Suppressor macrophage (primary cell): ENCODE measurements at places on chromosomes 5 and 9.

- DNase-seq, result no peak
Measured at GRCh38 chr5:74670396-74671038, 14.5 kb upstream of the HEXB start.

DNA sequence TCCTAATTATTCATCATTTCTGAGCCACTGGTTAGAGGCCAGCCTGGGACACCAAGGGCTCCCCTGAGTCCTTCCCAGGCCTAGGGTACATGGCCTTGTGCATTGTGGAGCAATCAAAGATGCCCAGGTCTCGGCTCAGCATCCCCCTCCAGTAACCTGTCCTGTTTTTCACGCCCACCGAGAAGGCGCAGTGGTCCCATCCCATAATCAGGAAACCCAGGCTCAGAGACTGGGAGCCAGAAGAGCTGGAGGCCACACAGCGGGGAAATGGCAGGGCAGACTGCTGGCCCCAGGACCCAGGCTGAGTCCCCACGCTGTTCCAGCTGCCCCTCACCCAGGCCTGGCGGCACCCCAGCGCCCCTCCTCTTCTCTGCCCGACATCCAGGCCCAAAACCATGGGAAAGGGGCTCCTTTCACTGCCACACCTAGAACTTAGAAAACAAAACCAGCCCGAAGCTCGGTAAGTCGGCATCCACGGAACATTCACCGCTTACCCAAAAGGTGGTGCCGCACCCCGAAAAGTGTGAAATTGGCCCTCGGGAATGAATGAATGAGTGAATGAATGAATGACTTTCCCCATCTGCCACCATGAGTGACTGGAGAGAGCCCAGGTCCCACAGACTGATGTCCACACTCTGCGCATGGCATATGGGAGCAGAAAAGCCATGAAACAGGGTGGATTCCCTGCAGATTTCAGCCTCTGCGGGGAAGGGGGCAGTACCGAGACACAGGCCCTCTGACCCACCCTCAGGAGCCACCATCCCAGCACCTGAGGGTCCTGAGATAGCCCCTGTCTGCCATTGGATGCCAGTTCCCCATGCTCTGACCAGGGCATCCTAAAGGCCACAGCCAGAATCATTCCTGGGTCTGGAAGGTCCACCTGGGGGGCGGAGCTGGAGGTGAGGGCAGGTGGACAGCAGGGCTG, 132.5 kb downstream of the OLFM1 start:
- DNase-seq, result no peak

- no peak for DNase-seq
Measured at GRCh38 chr5:51053361-51053760, 329.9 kb upstream of the ISL1 start.

- no peak for DNase-seq
Measured at GRCh38 chr5:61850696-61851095, 455.3 kb upstream of the KIF2A start.

GRCh38 chr9:126514037-126514821, 99.5 kb upstream of the LMX1B start:
- DNase-seq, result peak; percentile 71

- DNase-seq, result no peak
Measured at GRCh38 chr5:172751761-172752510, 19.1 kb downstream of the DUSP1 start.

DNA sequence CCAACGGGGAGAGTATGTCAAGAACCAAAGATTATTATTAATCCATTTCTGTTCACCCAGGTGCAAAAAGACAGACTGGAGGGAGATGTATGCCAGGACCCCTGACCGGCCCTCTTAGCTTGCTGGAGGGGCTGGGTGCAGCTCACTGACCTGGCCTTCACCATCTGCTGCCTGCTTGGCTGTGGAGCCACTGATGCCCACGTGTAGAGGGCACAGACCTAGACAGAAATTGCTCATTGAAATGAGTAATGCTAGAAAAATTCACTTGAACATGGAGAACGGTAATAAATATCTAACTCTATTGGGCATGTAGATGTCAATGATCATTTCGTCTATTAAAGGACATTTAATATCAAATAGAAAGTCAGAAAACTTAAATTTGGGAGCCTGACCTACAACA, 58.8 kb upstream of the ERCC6L2 start:
- no peak for DNase-seq

- DNase-seq, result no peak
Measured at GRCh38 chr9:19967888-19968459, 179.1 kb upstream of the SLC24A2 start.

GRCh38 chr5:21236104-21236503, 1248.1 kb upstream of the CDH18 start:
- DNase-seq, result no peak

GRCh38 chr5:126503602-126504104, 80.4 kb downstream of the GRAMD2B start:
- DNase-seq, result peak; percentile 49

- no peak for DNase-seq
Measured at GRCh38 chr9:93168581-93168980, 15.4 kb upstream of the WNK2 start.

DNA sequence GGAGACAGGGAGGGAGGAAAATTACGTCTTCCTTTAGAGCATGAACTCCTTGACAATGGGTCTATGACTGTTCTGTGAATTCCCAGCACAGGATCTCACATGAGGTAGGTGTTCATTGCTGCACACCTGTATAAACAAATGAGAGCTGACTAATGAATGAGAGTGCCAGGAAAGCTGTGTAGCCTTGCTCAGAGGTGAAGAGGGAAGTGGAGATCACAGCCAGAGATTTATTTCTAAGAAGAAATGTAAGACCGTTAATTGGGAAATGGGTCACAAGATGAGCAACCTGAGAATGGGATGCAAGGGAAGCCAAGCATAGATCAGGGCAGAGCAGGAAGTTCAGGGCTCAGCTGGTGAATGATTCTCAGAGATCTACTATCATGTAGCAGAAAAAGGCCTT, 295.1 kb downstream of the CDK5RAP2 start:
- no peak for DNase-seq

DNA sequence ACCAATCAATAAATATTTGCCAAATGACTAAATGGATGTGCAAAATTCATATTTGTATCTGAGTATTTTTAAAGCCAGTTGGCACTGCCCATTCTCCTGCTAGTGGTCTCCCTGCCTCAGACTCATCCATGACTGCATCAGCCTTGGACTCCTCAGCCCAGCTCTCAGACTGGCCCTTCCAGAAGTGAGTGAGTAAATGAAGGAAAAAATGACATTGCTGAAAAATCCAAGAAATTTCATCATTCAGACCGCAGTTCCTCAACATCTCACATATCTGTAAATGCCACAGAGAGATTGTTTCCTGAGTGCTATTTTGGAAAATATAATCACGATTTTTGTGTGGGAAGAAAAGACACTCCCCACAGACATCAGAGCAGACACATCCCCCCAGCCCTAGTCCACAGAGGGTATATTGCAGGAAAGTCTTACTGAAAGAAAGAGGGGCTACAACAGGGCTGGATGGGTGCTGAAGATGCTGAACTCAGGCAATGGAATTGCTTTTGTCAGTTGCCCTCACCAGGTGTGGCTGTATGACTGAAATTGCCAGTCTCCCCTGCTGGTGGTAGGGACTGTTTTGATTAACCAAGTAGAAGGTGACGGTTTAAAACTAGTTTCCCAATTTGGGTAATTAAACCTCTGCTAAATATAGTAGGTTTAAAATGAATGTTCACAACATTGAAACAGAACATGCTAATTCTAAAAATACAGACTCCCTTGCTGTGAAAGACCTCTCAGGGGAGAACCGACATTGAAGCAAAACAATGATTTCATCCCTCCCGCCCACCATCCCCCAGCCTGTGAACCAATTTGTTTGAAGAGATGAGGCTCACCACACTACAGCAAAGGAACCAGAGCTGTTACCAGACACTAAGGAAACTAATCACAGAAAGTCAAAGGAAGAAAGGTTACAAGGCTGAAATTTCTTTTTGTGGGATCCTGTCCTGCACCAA, 158.8 kb downstream of the DEPDC1B start:
- DNase-seq, result peak; percentile 72

DNA sequence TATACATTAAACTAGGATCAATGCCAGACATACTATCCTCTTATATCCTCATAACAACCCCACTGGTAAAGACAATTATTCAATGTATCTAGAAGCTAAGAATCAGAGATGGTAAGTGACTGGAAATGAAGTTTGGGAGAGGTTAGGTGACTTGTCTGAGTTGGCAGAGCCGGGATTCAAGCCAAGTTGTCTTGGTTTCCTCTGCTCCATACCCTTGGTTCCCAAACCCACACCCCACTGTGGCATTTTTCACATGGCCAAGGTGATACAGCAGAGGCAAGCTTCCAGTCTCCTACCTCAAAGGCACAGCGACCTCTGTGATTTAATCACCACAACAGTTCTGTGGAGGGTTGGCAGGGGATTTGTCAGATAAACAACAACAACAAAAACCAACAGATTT, 34.7 kb upstream of the ADRB2 start:
- no peak for DNase-seq

- DNase-seq, result peak; percentile 79
Measured at GRCh38 chr9:115042781-115043509, 75.0 kb downstream of the TNC start.

DNA sequence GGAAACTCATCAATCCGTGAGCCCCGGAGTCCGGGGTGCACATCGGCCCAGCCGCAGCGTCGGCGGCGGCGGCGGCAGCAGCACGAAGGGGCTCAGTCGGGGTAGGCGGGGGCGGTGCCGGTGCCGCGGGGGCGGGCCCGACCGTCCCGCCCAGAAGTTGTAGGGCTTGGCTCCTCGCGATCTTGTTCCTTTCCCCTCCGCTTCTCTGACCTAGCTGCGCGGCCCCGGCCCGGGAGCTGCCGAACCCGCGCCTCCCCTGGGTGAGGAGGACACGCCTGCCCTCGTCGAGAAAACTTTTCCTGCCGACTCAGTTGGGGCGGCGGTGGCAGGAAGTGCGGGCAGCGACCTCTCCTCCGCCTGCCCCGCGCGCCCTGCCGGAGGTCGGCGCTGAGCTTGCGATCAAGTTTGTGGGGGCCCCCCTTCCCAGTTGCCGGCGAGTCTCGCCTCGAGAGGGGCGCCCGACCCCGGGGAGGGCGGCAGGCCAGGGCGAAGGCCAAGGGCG, at the start of gene MAN2A1:
MAN2A1 (plus strand) TSS at position 188 of the 502 bp plus-strand sequence. CDS start 491 bp downstream, outside the sequence.
- peak; percentile 73 for DNase-seq

- no peak for DNase-seq
Measured at GRCh38 chr9:92652461-92652860, 17.5 kb downstream of the IPPK start.

GRCh38 chr9:133342069-133342406, 5.9 kb downstream of the MED22 start:
- DNase-seq, result no peak

DNA sequence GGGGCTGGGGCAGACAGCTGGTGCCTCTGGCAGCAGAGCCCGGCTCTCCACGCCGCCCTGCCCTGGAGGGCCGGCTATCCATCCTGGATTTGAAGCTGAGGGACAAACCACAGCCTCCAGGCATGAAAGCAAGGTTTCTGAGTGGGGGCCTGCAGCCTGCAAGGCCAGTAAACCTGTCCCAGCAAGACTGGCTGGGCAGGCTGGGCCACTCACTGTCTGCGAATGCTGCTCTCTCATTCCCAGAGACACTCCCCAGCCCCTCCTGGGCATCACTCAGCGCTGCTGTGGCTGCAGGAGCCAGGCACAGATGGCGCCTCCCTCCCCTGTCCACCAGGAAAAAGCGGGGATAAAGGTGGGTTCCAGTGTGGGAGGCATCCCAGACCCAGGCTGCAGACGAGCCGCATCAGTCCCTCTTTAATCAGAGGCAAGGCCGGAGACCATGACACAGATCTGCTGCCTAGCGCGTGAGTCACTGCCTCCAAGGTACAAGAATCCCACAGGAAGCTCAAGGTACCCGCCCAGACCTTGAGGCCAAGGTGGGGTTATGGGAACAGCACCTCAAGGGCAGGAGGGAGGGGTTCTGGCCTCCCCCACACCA, 118.0 kb downstream of the VAV2 start:
- DNase-seq, result no peak

- DNase-seq, result no peak
Measured at GRCh38 chr9:83920469-83920926, 734 bp downstream of the KIF27 start.

GRCh38 chr5:56128113-56128512, 105.0 kb downstream of the ANKRD55 start:
- DNase-seq, result no peak

- DNase-seq, result no peak
Measured at GRCh38 chr9:69276775-69277174, 48.2 kb upstream of the ENTREP1 start.

DNA sequence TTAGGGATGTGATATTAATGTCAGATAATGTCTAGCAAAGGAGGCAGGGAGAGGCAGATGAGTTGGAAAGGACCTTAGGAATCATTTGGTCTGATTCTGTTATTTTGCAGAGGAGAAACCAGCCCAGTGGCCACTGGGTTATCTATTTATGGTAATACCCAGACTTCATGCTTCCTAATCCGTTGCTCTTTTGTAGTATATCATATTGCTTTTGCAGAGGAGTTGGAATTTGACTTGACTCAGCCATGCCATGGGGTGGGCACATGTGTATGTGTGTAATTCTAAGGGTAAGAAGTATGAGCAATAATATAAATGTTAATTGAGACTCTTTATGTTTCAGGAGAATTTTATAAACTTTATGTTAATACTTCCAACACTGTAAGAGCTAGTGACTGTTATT, 7.3 kb downstream of the GPR21 start:
- DNase-seq, result no peak

DNA sequence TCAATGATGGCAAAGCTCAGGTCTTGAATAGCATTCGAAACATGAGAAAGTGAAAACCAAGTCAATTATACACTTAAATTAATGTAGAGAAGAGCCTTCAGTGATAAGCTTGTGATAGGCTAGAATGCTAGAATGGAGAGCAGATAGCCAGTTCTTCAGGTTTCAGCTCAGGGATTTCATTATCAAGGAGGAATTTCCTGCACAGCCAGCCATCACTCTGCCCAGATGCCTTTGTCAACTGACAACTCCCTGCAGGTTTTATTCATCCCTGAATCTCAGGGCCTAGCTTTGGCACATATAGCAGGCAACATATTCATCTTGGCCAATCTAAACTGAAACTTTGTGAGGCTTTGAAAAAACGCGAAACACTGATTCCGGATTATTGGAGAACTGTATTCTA, 199.3 kb upstream of the CDH6 start:
- no peak for DNase-seq

GRCh38 chr5:140251527-140251973, 51.4 kb downstream of the PFDN1 start:
- DNase-seq, result peak; percentile 97
